Panc1 (cell line): ENCODE measurements at places on chromosomes 6 and 20.
A peak's percentile ranks its signal among the peaks of the same experiment; 100 is the strongest.

DNA sequence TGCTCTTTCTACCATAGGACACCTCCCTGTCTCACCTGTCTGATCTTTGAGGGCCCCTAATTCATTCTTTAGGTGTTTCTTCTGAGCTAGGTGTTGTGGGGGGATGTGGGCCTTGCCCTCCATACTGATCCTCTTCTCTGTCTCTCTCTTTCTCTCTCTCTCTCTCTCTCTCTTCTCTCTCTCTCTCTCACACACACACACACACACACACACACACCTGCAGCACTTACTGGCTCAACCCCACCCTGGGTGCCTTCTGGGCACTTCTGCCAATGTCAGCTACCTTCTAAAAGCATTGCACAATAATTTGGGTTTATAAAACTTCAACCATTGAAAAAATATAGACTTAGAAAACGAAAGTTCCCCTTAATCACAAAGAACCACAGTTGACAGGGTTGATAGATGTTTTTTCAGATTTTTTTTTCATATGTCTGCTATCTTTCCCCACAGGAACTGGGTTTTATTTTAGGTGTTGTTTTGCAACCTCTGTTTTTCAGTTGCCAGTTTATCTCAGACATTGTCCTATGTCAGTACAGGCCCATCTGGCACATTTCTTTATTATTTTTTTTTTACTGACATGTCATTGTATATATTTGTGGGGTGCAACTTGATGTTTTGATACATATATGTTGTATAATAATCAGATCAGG is 28.1 kb downstream of the PKIG start:
- DNase-seq: no peak

DNA sequence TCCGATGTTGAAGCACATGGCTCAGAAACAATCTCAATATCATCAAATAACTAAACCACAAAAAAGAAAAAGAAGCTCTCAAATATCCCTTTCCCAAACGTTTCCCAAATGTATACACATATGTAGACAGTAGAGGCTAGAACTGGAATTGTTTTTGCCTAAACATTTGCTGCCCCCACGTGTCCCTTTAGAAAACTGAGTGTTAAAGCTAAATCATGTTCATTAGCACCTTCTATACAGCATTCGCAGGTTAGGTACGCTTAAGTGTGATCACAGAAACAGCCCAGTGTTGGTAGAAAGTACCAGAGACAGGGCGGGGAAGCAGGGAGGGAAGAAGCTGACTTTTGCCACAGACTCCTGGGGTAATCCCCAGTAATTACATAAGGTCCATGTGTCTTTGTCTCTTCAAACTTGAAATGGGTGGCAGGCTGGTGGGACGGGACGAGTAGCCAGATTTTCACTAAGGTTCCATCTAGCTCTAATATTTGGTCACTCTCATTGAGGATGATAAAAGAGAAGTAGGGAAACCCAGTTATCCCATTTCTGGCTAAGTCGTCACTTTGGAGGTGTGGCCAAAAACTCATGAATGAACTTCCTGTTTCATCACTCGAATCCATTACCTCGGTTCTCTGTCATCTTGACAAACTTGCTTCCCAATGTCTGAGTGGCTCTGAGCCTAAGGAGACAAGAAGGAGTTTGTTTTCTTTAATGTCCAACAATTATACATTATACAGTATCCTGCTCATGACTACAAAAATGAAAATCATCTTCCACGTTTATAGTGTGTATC is 15.0 kb upstream of the TFAP2A start:
- no peak for DNase-seq

GRCh38 chr6:104527761-104528415 is 331.8 kb downstream of the HACE1 start:
- no peak for DNase-seq

DNA sequence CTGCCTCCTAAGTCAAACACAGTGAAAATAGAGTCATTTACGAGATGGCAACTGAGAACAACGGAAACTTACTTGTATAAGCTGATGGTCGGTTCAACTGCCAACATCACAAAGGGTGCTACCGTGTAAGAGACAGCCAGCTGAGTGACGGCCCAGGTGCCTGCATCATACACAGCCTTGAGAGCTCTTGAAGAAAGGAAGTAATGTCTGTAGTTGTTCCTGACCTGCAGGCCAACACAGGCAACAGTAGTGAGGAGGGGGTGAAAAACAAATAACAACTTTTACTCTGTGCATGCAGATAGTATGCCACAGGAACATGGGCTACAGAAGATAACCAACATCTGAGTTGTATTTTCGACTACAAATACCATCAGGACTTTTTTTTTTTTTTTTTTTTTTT is 102.7 kb downstream of the MBOAT1 start:
- DNase-seq: no peak

GRCh38 chr6:15431762-15432483 is 186.1 kb downstream of the JARID2 start:
- DNase-seq: no peak

GRCh38 chr20:19701429-19701828 is 56.6 kb upstream of the RIN2 start:
- no peak for DNase-seq

GRCh38 chr6:148803979-148804378 is 57.1 kb downstream of the UST start:
- DNase-seq: no peak

DNA sequence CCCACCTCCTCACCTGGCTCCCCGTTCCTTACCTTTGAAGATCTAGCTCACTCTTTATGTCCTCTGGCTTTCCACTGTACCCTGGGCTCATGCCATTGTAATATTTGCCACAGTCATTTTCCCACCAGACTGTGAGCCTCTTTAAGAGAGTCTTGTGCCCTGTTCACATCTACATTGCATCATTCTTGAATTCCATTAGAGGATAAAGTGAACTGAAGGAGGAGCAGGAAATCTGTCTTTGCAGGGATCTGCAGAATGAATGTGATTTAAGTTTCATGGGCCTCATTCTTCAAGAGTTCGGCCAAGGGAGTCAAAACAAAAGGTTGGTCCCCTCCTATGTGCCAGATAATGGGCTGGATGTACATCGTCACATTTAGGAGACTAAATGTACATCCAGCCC is 272.6 kb upstream of the CITED2 start:
- DNase-seq: no peak

DNA sequence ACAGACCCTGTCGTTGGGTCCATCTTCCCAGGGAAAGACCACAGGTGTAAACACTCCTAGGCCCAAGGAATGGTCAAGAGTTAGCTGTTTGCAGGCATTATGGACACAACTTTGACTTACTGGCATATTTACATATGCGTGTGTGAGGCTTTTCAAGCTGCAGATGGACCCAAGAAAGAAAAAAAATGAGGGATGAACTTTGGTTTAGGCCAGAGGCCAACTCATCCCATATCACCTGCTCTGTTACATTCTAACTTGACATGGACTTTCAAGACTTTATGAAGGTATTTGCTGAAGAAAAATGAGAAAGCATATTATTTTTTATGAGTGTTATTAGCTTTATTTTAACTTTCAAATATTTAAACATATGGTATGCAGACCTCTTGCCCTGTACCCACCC is 6.9 kb downstream of the COL19A1 start:
- DNase-seq: no peak

- no peak for DNase-seq
Measured at GRCh38 chr6:3348821-3349220, 90.1 kb downstream of the PSMG4 start.

DNA sequence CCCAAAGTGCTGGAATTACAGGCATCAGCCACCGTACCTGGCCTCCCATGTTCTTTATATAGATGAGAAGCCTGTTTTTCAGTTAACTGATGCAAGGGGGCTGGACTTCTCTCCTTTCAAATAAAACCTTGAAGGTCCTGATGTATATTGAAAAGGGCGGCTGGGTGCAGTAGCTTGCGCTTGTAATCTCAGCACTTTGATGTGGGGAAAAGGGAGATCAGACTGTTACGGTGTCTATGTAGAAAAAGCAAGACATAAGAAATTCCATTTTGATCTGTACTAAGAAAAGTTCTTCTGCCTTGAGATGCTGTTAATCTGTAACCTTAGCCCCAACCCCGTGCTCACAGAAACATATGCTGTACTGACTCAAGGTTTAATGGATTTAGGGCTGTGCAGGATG is 16.1 kb upstream of the SAMHD1 start:
- no peak for DNase-seq

DNA sequence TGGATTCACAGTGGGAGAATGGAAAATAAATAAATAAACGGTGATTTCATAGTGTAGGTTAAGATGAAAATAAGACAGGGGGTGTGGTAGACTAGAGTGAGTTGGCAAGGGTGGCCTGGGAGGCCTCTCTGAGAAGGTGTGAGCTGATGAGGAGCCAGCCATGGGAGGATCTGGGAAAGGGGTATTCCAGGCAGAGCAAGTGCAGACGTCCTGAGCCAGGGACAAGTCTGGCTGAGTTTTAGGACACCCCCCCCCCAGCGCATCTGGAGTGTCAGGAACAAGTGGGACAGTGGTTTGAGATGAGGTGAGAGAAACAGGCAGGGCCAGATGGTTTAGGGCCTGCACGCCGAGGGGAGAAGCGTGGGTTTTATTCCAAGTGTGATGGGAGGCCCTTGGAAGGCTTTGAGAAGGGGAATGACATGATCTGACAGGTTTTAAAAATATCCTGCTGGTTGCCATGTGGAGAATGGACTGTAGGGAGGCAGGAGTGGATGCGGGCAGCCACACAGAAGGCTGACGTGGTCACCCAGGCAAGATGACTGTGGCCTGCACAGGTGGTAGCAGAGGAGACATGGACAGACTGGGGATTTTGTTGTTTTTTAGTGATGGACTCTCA is 21.1 kb upstream of the CCM2L start:
- no peak for DNase-seq

- no peak for DNase-seq
Measured at GRCh38 chr20:47062226-47062890, 167.7 kb downstream of the EYA2 start.

GRCh38 chr20:57714409-57715267 is 4.8 kb upstream of the PMEPA1 start:
- DNase-seq: no peak

DNA sequence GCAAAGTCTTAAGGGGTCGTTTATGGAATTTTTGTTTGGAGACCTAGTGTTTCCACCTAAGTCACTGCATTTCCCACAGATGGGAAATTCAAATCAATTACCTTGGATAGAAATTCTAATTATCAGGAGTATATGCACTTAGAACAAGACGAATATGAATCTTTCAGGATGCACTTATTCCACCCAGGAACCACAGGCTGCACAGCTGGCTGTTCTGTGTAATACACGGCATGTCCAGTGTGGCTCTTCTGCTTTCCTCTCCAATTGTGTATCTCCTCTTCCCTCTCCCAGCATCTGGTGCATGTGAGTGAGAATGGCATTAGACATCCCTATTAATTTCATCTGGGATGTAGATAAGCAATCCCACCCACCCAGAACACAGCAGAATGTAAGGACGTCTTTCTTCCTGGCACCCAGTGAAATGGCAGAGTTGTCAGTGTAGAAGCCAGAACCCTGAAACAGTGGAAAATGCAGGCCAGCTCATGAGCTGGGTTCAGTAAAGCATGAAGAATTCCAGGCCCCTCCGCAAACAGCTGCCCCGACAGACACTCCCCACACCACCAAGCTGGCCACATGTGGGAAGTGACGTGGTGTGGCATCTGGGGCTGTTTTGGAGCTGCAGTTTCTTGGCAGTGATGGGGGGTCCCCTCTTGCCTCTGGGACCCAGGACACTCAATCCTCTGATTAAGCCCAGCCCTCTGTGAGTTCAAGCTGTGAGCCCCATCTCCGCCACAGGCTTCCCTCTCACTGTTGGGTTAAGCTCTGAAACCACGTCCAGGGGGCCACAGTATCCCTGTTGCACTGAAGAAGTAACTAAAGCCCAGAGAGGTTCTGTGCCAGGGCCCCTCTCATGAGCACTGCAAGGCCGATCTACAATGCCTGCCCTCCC is 180.1 kb upstream of the CST7 start:
- DNase-seq: no peak

DNA sequence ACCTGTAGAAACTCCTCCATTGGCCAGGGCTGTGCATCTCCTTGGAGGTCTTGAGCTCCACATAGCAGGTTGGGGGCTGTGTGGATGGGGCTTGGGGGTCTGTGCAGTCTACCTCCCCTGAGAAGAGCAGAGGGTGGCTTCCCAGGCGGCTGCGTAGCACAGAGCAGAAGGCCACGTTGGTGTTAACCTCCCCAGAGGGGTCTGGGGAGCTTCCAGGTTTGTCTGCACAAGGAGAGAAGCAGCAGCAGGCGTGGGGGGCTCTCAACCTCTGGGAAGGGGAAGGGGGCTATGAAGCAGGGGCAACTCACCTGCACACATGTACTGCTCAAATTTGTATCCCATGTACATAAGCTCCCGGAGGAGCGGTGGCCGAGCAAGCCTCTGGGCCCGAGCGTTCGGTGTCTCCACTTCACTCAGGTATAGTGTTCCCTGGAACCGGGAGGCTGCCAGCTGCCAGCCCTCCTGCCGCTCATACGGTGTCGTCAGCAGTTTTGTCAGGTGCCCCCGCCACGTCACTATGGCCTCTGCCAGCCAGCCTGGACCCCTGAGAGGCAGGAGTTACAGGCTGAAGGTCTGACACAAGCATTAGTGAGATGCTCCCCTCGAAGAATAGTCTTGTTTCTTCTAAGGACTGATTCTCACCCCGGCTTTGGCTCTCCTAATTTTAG is 1.2 kb downstream of the DXO start:
- no peak for DNase-seq

GRCh38 chr20:61411743-61412142 is 159.7 kb downstream of the CDH4 start:
- no peak for DNase-seq

GRCh38 chr20:53981752-53982437 is 88.5 kb downstream of the BCAS1 start:
- DNase-seq: no peak

DNA sequence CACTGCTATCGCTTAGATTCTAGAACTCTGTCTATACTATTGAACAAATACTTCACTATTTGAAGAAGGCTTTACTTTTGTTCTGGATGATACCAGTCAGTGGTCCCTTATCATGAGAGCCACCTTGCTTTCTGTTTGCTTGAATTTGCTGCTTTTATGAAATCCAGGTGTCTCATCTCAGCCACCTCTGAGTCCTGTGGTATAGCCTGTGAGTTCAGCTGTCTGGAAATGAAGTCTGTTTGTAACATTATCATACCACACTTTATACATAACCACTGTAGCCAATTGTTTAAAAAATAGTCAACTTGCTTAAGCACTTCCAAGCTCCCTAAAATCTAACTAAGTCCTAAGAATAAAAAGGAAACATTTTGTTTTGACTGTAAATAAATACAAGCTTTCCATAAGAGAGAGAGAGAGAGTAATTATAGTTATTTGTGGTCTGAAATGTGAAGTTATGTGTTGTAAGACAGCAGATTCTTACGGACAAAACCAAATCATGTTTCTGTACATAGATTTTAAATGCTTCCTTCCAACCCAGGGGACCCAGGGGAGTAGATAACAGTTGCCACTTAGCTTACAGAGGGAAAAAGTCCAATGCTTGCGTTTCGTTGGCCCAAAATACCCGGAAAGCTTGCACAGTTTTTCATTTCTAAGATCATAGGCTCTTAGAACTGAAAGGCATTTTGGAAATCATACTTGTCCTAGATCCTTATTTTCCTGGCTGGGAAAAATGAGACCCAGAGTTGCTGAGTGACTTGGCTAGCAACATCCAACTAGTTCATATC is 1107.8 kb upstream of the FLRT3 start:
- no peak for DNase-seq

- DNase-seq: peak; percentile 18
Measured at GRCh38 chr6:132298344-132298949, 102.8 kb downstream of the MOXD1 start.
